ENCODE measurements at places on chromosomes 2 and 18.

GRCh38 chr2:134124047-134124753 lies 129.7 kb upstream of the MGAT5 start:
- no peak for DNase-seq

DNA sequence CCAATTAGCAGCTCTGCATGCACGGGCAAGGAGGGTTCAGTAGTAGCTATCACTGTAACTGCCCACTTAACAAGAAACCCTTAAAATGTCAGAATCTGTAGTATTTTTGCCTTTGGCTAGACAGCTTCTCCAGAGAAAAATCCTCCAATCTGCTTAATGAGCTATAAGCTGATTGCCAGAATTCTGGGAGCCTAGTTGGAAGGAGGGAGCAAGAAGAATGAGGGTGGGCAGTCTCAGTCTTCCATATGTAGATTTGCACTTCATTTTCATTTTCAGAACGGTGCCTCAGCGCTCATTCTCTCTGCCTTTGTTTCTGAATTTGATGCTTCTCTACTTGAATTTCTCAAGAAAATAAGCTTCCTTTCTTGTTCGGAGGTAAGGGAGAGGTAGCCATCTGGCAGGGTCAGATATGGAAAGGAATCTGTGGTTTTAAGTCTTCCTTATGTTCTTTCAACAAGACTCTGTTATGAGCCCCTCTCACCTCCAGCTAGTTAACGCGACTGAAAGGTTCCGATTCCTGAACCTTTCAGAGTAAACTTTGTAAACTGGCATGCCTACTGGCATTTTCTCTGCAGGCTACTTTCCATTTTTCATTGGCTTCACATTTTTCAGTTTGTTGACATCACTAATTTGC lies 53.5 kb downstream of the HNRNPLL start:
- DNase-seq: no peak

GRCh38 chr2:186603286-186603685 lies 13.4 kb downstream of the ITGAV start:
- no peak for DNase-seq

DNA sequence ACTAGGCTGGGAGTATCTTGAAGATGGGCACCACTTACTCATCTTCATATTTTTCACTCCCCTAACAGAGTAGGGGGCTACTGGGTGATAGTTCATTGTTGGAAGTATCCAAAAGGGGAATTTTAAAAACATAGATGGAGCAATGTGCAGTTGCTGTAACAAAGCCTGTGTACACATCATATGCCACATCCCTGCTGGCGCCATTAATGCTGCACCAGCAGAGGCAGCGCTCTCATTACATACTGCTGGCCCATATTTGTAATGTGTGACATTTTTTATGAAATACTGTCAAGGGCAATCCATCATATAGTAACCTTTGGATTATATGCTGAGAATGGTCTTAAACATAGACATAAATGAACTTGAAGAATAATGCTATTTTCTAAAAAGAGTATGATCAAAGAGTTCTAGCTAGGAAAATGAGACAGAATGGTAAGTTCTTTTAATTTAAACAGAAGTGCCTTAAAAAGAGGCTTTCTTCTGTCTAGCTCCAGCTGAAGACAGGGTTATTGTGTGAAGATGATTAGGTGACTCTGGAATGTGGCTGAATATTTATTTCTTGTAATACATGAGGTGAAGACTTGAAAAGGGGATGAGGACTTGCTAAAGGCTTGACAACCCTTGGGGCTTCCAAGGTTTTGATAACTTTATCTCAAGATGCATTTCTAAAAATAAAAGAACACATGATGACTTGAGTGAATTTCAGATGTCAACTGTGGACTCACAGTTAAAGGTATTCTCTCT lies 2.4 kb upstream of the TMEM178A start:
- no peak for DNase-seq

GRCh38 chr2:152627351-152627957 lies 89.8 kb downstream of the PRPF40A start:
- no peak for DNase-seq

DNA sequence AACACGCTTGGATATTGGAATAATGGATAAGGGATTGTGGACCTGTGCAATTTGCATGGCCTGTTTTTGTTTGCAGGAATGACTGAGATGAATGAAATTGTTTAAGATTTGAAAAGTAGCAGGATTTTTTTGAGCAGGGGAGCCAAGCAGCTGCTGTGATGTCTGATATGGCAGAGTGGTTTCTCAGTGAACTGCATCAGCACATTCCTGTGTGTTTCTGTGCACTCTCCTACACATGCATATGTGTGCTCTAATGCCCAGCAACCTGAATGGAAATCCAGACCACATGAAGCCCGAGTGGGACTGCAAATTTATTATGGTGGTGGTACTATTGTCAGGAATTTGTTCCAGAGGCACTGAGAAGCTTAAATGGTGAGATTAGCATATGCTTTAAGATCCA lies 161.7 kb downstream of the PARD3B start:
- no peak for DNase-seq

DNA sequence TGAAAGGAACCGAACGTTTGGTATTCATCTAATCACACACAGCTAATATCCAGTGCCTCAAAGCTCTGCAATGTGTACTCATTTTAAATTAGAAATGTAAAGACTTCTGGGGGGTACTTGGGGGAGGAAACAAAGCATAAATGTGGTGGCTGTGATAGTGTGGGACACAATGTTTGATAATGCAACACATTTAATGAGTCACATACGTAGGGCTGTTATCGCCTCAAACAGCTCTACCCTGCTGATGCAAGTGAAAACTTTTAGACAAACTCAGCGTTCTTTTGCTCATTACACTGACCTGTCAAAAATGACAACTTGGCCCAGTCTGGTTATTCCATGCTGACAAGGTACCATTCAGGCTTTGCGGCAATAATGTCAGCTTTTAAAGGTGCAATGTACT lies 1227.1 kb upstream of the CELF4 start:
- no peak for DNase-seq

DNA sequence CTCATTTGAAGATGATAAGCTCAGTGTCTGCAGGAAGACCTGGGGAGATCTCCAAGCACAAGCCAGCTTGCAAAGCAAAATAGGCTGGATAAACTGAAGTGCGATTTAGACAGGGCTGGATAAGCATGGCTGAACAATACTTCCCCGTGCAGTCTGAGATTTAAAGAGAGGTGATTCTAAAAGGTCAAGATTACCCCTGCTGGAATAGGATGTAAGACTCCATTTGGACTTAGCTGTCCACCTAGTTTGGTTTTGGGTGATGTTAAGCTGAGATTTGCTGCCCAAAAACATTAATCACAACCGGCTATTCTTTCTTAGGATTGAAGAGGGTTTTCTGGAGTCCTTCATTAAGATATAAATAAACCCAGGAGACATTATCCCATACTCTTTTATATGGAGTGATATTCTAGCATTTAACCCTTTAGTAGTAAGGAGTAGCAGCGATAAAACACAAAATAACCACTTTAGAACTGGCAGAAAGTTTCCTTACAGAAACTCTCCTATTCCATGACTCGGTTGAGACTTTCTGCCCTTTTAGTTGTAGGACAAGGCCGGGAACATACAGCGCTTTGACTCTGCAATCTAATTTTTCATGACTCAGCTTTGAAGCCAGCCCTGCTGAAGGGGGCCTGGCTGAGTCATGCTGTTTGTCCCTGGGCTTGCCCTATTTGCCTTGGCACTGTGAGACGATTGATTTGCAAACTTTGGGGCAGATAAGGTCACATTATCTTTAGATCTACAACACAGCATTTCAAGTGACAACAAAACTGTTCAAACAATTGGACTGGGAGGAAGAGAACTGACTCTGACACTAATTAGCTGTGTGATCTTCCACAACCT lies 238.2 kb downstream of the GCA start:
- DNase-seq: no peak

DNA sequence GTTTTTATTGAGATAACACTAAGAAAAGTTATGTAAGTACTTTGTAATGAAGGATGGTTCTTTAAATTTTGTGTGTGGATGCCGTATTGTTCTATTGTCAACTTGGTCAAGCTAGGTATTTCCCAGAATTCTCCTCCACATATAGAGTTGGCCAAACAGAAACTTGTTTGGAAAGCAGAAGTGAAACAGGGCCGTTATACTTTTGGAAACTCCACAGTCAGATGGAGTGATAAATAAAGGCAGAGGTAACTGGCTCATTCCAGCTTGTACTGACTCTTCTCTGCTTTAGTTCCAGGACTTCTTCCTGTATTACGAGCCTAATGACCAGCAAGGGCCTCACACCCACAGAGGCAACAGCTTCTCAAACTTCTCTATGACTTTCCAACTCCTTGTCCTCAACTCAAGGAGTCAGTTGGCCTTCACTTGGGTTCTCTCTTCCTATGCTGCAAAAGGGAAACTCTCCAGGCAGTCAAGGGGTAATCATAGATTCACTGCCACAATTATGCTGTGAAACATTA lies 16.4 kb upstream of the STARD7 start:
- no peak for DNase-seq

GRCh38 chr2:175690113-175690837 lies 311.8 kb downstream of the LNPK start:
- peak; percentile 12 for DNase-seq

- no peak for DNase-seq
Observed at GRCh38 chr2:43469713-43470112, 126.1 kb downstream of the THADA start.

DNA sequence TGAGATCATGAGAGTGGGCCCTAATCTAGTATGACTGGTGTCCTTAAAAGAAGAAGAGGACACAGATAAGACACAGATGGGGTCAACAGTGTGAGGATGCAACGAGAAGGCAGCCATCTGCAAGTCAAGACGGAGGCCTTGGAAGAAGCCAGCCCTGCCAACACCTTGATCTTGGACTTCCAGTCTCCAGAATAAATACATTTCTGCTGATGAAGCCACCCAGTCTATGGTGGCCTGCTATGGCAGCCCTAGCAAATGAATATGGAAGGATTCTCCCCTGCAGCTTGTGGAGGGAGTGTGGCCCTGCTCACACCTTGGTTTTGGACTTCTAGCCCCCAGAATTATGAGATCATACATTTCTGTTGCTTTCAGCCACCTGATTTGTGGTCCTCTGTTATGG lies 12.3 kb downstream of the CTIF start:
- no peak for DNase-seq

DNA sequence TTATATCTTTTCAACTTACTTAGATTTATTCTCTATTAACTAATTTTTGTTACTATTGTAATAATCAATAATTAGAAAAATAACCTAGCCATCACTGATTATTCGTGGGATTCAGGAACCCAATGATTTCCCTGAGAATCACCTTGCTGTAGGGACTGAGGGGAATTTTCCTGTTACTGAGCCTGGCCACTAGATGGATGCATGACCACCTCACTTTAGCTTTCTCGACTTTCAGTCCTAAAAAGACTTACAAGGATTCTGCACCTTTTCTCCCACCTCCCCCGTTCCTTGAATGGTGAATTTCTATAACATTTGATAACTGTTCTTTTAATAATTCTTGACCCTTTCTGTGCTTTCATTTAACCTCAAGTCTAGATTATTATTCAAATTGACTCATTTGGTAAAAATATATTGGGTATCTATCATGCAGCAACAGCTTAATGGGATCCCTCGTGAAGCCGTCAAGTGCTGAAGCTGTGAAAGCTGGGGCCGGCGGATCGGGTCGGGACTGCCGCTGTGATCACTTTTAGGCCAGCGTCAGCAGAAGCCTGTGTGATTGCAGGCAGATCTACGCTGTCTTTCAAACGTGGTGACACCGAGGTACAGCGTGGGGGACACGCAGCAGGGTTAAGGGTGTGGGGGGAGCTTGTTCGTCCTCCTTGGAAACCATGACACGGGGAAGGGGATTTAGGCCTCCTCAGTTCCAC lies 38.8 kb upstream of the TMEM18 start:
- no peak for DNase-seq

- no peak for DNase-seq
Observed at GRCh38 chr18:71040161-71040560, 751.3 kb downstream of the SOCS6 start.

- DNase-seq: no peak
Observed at GRCh38 chr2:10196948-10197696, 74.6 kb downstream of the RRM2 start.

DNA sequence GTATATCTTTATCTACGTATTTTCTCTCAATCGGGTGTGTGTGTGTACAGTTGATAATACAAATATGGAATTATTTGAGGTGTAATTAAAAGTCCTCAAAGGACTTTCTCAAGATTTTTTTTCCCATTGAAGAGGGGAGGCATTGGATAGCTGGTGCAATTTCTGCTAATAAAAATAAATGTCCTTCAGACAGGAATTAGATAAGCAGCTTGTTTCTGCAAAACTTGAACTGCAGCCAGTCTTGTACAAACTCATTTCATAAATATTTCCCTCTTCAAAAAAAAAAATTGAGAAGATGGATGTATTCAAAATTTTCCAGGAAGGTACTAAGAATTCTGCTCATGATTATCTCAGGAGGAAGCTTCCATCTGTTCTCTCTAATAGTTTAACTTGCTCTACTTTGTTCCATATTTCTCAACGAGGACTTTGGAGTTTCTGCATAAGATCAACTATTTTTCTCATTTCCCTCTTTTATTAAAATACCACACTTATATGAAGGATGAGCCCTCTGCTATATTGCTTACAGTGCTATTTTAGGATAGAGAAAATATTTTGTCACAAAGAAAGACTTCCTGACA lies 33.0 kb upstream of the GLS start:
- no peak for DNase-seq

GRCh38 chr2:107436281-107436680 lies 390.4 kb upstream of the RGPD4 start:
- no peak for DNase-seq

DNA sequence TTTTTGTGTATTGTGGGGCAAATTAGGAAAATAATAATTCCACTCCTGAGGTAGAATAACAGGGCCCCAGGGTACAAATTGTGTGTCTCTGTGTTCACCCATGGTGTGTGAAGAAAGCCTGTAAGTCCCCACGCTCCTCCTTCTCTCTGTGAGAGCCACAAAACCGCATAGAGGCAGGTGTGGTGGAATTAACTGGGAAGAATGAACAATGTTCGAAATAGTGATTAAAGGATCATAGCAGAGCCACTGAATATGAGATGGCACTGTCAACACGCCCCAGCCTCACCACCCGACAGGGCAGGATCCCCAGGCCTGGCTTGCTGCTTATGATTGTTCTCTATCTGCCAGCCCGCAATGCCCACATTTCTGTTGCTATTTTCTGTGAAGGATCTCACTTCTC lies 14.1 kb downstream of the IL1RN start:
- DNase-seq: no peak

GRCh38 chr2:171930385-171930784 lies 8.1 kb downstream of the HAT1 start:
- no peak for DNase-seq

GRCh38 chr18:10063489-10063888 lies 149.7 kb downstream of the VAPA start:
- DNase-seq: no peak

GRCh38 chr2:128215897-128216642 lies 102.6 kb downstream of the HS6ST1 start:
- no peak for DNase-seq

DNA sequence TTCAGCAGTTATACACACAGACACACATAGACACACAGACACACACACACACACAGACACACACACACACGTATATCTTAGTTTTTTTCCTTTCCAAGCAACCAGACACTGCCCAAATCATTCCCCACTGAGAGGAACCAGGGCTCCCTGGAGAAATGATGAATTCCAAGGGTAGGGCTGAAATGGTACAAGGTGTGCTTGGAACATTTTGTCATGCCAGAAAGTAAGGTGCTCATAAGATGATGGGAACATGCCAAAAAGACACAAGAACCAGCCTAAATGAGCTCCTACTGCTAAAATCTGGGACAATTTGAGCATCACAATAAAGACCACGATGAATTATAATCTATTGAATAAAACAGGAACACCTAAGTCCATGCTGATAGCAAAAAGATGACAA lies 103.3 kb downstream of the MEP1B start:
- DNase-seq: no peak

Measured in immature natural killer cell (primary cell).